ENCODE measurements at places on chromosomes 7 and 10.

DNA sequence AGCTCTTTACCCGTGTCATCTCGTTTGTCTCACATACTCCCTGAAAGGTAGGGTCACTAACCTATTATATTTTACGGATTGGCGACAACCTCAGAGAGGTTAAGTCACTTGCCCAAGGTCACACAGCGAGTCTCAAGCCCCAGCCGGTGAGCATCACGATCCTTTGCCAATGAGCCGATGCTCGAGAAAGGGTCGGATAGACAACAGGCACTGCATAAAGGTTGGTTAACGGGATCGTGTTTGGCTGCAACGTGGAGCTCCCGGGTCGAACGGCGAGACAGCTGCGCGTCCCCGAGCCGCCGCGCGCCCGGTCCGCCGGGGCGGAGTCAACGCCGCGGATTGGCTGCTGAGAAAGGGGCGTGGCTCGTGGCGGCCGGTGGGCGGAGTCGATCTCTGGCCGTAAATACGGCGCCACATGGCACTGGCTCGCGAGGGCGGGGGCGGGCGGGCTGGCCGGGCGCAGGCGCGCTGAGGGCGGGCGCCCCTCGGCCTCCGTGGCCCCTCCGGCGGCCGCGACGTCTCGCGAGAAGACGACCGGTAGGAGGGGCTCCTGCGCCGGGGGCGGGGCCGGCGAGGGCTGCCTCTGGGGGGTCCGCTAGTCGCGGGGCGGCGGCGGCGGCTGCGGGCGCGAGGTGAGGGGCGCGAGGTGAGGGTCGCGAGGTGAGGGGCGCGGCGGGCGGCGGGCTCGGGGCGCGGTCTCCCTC lies at the start of gene CHST12:
Gene CHST12, plus strand, starts transcription at position 598 of the 704 bp plus-strand sequence. CDS start 29,029 bp downstream, outside the sequence.
- peak; percentile 97 for DNase-seq

DNA sequence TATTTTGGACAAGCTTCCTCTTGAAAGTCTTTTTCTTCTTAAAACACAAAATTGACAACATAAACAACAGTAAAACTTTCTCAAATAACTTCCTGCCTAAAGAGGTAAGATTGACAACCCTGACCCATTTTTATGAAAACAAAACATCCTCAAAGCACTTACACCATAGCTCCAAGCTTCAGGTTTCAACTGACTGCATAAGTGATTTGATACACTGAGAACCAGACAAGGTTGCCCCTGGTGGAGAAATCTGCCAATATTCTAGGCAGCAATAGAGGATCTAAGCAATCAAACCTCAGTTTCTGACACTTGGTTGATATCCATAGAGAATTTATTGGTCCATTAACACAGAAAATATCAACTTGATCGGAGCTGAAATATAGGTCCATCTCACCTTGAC lies 147.8 kb downstream of the ELAPOR2 start:
- no peak for DNase-seq

- DNase-seq = no peak
Observed at GRCh38 chr7:137718355-137718754, 128.4 kb downstream of the DGKI start.

GRCh38 chr10:87505366-87506111 lies 846 bp downstream of the MINPP1 start:
- DNase-seq = peak; percentile 49

GRCh38 chr10:72316748-72317435 lies 37.8 kb downstream of the DNAJB12 start:
- DNase-seq = peak; percentile 65

DNA sequence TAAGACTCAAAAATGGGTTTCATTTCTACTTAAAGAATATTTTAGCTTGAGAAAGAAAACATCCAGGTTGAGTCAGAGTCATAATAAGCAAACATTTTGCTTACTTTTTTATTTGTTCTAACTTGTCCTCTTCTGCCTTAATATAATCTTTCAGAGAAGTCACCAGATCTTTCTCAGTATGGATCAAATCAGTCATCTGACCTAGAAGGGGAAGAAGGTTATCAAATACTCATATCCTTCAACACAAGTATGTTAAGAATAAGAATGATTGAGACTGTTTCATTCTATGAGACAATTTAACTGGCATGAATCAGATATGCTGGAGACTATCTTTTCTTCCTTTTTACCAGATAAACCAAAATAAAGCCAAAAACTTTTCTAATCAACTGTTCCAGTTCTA lies 23.0 kb downstream of the P4HA1 start:
- DNase-seq = no peak

DNA sequence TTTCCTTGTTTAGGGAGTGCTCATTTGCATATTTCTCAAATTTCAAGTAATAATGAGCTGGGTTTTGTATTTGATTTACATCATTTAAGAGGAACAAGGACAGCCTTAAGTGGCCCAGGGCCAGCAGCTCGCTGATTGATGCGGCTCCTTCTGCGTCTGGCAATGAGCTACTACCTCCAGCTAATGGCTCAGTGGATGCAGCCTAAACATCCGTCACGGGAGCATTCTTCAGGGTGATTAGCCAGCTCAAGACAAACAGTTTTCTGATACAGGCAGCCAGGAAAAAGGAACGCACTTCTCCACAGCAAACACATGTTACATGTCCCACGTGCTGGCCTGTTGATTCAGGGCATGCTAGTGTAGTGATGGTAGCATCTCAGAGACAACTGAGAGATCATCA lies 169.3 kb upstream of the TCERG1L start:
- no peak for DNase-seq

DNA sequence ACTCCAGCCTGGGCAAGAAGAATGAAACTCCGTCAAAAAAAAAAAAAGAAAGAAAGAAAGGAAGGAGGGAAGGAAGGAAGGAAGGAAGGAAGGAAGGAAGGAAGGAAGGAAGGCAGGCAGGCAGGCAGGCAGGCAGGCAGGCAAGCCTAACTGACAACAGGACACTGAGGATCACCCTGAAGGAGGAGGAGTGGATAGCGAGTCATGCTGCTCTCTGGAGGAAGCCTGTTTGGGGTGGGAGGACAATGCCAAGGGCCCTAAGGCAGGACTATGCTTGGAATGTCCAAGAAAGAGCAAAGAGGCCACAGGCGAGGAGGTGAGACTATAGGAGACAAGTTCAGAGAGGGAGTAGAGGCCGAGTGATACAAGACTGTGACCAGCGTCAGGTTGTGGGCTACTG lies 107.0 kb upstream of the PARD3 start:
- DNase-seq = no peak

DNA sequence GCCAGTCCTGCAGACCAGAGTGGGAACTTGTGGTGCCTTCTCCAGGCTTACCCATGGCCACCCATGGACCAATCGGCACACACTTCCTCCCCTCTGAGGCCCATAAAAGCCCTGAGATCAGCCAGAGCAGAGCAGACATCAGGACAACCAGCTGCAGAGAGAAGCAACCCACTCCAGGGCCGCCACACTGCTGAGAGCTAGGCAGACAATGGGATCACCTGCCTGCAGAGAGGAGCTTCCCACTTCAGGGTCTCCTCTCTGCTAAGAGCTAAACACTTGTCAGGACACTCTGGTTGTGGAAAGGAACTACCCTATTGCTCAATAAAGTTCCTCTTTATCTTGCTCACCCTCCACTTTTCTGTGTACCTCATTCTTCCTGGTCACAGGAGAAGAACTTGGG lies 34.0 kb downstream of the C7orf25 start:
- no peak for DNase-seq

DNA sequence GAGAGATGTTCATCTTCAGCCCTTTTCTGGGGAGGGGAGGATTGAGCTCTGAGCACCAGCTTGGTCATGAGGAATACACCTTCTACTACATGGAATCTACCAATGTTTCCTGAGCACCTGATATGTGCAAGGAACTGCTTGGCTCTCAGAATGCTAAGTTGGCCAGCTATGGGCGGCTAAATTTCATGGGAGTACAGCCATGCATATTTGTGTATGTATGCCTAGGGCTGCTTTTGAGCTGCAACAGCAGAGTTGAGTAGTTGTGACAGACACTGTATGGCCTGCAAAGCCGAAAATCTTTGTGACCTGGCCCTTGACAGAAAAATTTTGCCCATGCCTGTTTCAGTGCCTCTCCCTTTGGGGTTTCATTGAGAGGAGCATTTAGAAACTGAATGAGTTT lies 44.9 kb downstream of the NPY start:
- DNase-seq = no peak

DNA sequence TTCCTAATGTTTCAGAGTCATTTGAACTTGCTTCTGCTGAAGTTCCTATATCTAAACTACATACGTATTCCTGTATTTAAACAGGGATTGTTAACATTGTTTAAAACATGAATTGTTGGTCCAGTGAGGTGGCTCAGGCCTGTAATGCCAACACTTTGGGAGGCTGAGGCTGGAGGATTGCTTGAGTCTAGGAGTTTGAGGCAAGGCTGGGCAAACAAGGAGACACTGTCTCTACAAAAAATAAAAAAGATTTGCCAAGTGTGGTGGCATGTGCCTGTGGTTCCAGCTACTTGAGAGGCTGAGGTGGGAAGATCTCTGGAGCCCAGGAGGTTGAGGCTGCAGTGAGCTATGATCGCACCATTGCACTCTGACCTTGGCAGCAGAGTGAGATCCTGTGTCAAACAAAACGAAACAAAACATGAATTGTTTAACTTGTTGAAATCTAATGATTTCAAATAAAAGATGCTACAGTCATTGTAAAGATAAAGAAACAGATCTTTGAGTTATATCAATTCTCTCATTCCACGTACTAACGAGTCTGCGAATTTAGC lies 809.4 kb downstream of the TYW1 start:
- DNase-seq = no peak

- no peak for DNase-seq
Observed at GRCh38 chr10:127694580-127695193, 42.3 kb upstream of the FOXI2 start.

DNA sequence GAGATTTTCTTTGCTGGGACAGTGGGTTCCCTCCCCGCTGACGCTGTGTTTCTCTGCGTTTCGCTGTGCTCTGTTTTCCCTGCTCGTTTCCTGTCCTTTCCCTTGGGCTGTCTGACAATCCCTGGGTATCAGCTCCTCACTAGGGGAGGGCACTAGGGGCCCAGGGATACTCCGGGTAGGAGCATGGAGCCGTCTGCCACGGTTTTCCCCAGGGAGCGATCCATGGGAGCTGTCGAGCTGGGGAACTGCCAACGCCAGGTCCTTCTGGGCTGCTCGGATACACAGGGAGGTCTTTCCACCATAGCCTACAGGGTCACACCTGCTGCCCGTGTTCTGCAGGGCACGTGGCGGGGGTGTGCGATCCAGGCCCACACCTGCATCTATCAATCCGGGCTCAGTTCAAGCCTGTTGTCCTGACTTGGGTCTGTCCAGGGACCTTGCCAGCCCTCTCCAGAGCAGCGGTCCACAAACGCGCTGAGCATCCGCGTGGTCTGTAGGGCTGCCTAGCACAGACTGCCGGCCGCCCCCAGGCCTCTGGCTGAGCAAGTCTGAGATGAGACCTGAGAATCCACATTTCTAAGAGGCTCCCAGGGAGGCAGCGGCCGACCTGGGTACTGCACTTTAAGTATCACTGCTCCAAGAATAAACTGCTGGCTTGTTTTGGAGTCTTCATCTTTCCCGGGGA lies 263.1 kb downstream of the ELFN1 start:
- DNase-seq = no peak

DNA sequence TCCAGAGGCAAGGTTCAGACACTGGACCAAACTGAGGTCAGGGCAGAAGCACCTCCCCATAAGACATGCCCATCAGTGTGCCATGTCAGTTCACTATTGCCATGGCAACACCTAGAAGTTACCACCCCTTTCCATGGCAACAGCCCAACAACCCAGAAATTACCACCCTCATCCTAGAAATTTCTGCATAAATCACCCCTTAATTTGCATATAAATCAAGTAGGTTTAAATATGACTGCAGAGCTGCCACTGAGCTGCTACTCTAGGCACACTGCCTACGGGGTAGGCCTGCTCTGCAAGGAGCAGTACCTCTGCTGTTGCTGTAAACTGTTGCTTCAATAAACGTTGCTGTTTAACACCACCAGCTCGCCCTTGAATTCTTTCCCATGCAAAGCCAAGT lies 12.7 kb downstream of the STEAP2 start:
- no peak for DNase-seq

- DNase-seq = no peak
Observed at GRCh38 chr7:93475811-93476210, 98.7 kb downstream of the CALCR start.

DNA sequence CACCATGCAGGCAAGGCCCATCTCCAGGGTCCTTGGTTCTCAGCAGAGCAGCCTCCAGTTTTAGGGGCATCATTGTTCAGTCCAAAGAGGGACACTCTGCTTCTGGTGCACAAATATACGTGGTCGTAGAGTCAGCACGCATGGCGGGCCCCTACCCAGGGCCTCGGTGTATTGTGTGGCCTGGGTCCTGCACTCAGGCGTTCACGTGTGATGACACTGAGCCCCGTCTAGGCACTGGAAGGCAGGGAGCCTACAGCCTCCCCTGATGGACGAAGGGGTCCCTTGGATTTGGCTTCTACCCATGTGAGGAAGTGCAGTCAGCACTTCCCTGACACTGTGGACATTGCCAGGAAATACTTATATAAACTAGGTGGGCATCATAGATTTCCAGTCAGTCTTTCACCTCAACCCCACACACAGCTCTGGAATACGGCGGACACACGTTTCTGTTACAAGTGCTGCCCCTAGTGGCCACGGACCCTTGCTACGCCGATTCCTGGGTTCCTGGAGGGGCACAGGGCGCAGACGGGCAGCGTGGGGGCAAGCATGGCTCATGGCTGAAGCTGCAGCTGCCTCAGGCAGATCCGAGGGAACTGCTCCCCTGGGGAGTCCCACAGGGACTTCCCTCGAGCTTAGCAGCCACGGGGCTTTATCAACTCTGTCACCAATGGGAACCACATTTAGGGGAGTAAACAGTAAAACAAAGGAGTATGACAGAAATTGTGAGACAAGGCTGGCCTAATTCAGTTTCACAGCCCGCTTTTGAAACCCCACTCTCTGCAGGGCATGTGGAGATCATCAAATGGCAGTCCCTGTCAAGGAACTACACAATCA lies 25.4 kb downstream of the AIFM2 start:
- no peak for DNase-seq

- DNase-seq = no peak
Observed at GRCh38 chr10:12822126-12822892, 179.2 kb downstream of the CCDC3 start.

DNA sequence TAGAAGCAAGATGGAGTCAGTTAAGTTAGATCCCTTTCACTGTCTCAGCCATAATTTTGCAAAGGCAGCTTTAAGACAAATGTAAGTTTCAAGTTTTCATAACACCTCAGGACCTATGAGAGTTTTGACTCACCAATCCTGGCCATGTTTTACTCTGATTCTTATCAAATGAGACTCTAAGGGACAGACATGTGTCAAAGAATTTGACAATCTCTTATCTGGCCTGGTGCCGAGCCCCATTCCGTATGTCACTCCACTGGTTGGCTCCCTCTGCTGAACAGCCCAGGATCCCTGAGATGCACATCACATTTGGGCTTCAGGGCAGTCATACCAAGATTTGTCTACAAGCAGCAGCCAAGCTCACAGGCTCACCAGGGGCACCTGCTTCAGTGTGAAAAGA lies 187.6 kb upstream of the STK17A start:
- DNase-seq = no peak

- no peak for DNase-seq
Observed at GRCh38 chr7:107824858-107825257, 21.8 kb upstream of the SLC26A3 start.

- no peak for DNase-seq
Observed at GRCh38 chr10:77590344-77591237, 47.0 kb downstream of the KCNMA1 start.

All from femur (tissue), 1 donor.